ENCODE measurements at places on chromosomes 7 and 10.

DNA sequence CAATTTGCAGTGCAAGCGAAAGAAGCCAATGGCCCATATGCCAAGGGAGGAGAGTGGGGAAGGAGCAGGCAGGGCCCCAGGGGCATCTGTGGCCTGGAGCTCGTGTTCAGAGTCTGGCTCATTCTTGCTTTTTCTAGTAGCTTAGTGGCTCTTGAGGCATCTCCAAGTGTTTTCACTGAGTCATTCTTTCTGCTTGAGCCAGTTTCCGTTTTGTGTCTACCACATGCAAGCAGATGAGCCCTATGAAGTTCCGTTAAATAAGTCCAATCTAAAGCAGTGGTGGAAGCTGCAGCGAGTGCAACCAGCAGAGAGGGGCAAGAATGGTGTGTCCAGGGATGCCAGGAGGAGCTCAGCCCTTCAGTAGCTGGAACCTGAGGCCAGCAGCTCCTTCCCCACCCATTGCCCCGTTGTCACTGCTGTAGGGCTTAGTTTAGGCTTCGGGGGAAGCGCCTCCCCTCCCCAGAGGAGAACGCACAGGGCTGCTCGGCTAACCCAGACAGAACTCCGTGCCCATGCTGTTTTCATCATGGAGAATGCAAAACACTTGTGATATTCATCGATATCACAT lies 57.4 kb upstream of the EBF3 start:
- peak; percentile 63 for DNase-seq

- no peak for DNase-seq
Measured at GRCh38 chr10:51000976-51001375, 73.3 kb upstream of the PRKG1 start.

- no peak for DNase-seq
Measured at GRCh38 chr10:14742815-14743214, 31.9 kb downstream of the FAM107B start.

- no peak for DNase-seq
Measured at GRCh38 chr10:6353526-6353925, 150.8 kb downstream of the PFKFB3 start.

DNA sequence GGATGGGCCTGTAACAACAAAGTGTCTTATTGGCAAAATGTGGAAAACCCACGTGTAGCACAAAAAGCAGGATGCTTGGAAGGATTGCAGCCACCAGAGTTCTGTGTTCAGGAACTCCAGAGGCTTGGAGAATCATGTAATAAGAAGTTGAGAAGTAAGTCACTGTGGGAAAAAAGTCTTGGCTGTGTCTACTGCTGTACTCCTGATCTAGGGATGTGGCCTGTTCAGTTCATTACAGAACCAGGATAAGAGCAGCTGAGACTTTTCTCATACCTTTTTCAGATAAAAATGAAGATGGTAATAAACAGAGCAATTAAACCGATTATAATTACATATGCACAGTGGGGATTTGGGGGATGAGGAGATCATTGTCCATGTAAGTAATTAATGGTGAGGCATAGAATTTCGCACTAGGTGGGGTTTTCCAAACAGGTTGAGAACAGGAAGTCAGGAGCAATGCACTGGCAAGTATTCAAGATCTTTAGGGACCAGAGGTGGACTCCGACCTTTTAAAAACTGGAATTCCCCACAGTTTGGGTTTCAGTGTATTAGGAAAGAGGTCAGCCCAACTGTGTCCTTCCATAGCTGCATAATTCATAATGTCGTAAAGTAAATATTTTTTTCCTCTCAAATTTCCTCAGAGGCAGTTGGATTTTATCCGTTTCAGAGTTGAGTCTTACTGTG lies 281.7 kb downstream of the FRMD4A start:
- no peak for DNase-seq

DNA sequence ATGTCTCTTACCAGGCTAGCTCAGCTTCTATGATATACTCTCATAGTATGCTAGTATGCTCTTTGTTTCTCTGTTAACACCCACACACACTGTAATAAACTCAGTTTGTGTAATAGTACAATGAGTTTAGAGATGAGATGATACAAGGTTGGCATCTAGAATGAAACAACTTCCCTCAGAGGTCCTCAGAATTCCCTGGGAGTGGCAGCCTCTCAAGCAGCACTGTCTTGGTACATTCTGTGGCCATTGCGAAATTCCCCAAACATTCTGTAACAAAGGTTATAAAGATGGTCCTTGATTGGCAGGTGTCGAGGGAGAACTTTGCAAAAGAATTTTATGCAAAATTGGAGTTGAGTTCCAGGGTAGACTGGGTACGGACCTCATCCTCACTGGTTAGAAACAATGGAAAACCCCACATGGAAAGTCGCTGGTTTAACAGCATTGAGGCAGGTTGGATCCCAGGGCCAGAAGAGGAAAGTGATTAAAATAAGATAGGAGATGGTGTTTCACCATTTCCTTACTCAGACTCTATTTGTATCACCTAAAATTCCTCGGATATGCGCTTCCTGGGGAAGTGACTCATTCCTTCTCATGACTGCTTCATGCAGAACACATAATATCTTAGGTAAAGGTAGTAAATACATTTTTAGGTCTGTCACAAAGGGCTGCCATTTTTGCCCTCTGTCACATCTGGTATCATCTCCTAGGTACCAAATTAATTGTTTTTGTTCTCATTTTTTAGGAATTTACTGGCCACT lies 657.8 kb downstream of the SORCS1 start:
- DNase-seq: no peak

DNA sequence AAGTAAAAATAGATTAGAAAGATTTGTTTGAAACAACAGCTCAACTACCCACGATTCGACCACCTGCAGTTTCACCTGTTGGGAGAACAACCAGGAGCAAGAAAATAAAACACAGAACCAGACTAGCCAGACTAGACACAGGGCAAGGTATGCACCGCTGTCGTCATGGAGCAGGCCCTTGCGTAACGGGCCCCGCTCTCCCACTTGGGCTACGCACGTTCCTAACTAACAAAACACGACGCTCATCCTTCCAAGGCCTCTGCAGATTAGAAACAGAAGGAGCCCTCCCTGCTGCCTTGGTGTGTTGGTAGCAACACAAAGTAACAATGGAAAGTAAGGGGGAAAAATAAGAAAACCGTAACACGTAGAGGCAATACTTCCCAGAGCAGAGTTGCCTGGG lies 45.1 kb upstream of the ELMO1 start:
- no peak for DNase-seq

DNA sequence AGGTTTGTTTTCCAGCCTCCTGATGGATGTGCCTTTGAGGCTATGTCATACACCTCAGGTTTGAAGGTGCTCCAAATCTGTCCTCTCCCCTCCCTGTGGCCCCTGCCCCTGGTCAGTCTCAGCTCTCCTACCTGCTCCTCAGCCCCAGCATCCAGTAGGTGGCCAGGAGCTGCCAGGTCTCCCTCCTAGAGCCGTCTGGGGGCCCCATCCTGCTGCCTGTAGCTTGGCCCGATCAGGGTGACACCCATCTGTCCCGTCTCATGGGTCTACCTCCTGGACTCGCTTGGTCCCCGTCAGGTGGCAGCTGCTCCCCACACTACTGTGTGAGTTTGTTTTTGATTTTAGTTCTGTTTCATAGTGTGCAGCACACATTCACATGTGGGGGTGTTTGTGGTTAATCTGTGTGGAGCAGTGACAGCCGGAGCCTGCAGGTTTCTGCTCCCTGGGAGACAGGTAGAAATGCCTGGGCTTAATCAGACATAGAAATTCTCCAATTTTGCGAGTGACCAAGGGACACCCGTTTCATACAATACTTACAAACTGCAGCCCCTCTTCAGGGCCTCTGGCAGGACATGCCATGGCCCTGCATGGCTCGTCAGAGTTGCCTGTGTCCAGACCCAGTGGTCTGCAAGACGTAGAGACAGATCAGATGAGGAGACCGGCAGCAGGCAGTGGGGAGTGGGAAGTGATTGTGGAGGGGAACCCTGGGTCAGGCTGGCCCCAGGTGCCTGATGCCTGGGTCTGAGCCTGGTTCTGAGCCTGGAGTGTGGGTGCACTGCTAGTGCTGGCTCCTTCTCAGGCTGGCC lies 17.1 kb downstream of the ADCY1 start:
- DNase-seq: no peak

- no peak for DNase-seq
Measured at GRCh38 chr10:113680190-113681111, 739 bp downstream of the CASP7 start.

GRCh38 chr10:126569513-126570244 lies 100.8 kb downstream of the C10orf90 start:
- DNase-seq: peak; percentile 76

- DNase-seq: peak; percentile 42
Measured at GRCh38 chr7:73899731-73900142, 38.8 kb downstream of the TMEM270 start.

DNA sequence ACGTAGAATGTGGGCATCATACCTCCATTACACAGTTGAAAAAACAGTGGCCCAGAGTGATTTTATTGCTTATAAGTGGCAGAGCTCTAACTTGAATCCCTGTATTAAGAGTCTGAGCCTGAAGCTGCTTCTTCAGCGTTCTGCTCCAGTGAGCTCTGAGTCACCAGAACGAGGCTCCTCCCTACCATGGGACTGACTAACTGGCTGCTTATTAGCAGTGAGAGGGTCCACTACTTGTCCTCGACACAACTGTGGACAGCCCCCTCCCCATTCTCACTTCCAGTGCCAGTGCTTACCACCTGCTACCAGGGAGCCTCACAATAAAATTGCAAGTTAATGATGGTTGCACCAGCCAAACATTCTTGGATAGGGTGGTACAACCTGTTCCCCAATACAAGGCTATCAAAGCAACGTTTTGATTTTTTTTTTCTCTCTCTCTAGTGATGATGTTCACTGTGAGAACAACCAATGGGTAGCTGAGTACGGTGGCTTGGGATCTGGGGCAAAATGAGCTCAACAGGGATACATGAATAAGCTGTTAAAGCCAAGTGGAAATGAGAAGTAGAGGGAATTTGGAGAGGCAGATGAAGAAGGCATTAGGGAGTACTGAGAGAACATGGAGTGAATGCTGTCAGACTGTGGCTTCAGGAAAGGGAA lies 2.7 kb upstream of the NRG3 start:
- DNase-seq: no peak

DNA sequence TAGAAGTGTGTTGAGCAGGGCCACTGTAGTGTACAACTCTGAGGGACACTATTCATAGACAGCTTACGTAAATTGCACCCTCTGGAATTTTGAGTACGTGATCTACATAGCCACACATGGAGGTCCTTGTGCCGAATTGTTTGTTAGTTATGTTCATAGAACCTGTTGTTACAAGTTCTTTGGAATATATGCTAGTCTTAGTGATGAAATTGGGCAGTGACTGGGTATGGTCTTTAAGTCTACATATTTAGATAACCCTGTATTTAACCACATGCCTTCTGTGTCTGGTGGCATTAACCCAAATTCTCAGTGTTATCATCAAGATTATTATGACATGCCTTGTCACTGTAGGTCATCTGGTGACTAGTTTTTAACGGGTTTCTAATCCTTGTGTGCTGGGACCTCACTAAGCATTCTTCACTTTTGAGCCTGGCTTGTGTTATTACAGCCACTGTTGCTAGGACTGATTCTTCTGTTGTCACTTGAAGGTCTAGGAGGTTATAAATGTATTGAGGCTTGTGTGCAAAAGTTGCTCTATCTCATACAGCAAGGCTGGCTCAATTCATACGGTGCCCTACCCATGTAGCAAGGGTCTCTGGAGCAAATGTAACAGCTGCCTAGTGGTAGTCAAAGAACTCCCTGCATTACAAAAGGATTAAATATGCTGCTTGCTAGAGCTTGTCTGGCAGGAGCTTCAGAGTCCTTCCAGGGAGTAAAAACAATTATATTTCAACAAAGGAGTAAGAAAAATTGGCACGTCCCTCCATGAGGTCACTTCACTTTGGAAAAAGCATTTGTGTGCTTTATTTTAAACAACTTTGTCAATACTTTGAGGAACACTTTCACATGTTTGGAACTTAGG lies 65.4 kb downstream of the CDK14 start:
- DNase-seq: peak; percentile 57

DNA sequence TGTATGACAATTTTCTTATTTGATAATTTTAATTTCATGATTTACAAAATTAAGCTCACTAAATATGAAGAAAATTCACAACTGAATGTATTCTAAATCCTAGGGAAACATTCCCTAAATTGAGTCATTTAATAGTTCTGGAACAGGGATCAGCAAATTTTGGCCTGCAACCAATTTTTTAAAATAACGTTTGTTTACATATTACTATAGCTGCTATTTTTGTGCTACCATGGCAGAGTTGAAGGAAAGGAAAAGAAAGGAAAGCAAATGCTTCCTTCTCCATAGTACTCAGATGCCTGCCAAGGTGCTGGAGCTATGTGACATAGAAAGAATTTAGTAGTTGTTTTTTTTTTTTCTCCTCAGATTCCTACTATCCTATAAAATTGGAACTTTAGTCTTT lies 1307.7 kb upstream of the LRRTM3 start:
- DNase-seq: no peak

- DNase-seq: no peak
Measured at GRCh38 chr10:34612446-34612845, 202.7 kb downstream of the PARD3 start.

- no peak for DNase-seq
Measured at GRCh38 chr7:72161534-72161933, 250.6 kb downstream of the CALN1 start.

- peak; percentile 99 for DNase-seq
Measured at GRCh38 chr7:106425017-106425719, 140.4 kb upstream of the NAMPT start.

DNA sequence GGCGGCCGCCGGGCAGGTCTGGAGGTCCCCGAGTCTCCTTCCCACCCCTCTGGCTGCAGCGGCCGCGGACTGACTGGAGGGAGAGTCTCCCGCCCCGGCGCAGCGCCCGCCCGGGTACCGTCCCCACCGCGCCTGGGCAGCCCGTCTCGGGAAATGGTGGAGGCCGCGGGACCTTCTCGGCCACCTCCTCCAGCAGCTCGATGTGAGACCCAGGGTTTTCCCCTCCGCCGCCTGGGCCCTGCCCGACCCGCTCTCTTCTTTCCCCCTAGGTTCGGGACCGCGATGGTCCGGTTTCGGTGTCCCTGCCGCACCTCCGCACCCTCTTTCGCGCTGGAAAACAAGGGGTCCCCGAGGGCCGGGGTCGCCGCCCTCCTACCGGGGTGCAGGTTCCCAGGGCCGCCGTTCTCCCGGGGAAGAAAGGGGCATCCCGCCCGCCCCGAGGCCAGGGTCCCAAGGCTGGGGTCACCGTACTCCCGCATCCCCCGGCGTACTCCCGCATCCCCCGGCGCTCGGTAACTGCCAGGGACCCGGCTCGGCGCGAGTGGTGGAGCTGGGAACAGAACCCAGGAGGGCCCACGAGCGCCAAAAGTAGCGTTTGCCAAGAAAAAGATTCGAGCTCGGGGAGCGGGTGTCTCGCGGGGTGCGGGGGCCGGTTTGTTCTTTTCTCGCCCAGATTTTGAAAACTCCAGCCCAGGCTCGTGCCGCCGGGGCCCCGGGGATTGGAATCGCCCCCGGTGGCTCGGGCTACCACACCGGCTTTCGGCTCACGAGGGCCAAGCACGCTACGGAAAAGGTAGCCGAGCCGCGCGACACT lies 3.4 kb downstream of the TNRC18 start:
- no peak for DNase-seq

DNA sequence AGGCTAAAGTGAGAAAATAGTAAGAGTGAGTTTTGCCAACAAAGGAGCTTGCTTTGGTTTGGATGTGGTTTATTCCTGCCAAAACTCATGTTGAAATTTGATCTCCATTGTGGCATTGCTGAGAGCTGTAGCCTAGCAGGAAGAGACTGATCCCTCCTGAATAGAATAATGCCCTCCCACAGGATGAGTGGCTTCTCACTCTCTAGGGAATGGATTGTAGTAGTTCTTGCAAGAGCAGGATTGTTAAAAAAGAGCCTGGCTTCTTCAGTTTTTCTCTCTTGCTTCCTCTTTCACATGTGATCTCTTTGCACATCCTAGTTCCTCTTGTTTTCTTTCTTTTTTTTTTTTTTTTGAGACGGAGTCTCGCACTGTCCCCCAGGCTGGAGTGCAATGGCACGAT lies 34.4 kb downstream of the ASAH2 start:
- DNase-seq: peak; percentile 29

All from astrocyte of the cerebellum (primary cell).